ENCODE measurements at places on chromosomes 1 and 21.
A peak's percentile ranks its signal among the peaks of the same experiment; 100 is the strongest.

DNA sequence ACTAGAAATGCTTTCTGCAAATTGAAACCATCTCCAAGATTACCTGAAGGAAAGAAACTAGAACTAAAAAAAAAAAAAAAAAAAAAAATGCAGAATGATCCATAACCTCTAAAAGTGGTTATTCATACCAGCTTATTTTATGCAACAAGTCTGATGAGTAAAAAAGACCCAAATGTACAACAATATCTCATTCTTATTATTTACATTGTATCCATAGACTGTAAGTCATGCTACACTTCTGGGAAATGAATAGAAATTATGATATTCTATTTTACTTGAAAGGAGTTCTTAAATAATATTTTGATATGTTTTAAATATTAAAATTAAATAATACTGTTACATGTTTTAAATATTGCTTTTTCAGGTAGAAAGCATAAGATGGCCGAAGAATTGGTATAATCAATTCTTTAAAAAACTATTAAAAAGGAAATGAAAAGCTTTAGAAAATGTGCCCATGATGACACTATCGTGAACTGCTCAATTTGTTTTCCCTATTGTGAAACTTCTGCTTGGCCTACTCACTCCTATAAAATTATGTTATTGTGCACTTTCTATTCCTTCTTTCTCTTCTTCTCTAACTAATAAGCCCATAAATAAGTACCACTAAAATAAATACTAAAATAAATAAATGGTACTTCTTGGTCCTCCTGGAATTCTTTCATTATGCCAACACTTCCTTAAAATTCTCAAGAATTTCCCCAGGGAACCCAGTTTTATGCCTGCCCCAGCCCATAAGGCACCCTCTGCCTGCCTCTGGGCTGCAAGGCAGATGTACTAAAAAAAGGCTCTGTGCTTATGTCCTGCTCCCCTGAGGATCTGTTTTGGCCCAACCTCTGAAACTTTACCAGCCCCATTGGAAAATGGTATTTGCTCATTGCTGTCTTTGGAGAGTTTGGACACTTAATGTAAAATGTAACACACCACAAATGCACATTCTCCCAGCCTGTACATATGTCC, 18.1 kb downstream of the SAMSN1 start:
- DNase-seq, result no peak

DNA sequence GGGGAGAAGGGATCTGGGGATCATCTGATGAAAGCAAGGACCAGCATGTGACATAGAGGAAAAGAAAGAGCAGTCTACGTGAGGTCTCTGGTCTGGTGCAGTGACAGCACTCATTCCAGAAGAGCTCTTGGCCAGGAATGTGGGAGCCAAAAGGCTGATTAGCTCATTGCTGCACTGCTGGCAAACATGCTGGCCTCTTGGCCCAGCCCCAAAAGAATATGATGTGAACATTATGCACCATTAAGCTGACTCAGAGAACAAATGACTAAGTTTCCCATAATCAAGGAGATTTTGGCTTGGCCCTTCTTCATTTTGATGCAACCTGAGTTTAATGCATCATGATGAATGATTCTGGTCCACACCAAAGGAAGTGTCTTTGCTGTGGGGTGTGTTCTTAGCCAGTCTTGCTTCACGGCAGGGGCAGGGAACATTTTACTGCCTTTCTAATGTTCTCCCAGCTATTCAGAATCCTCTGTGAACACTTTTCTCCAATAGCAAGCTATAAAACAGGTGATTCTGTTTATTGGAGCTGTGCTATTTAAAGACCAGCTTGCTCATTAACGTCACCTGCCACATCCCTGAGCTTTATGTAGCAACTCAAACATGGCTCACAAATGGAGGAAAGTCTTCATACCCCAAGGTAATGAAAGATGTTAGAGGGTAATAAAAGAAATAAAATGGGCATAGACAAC, 55.1 kb downstream of the PCBP3 start:
- DNase-seq, result no peak

- no peak for DNase-seq
These were observed 1237.8 kb downstream of the NCAM2 start for GRCh38 chr21:22235866-22236590.

GRCh38 chr21:42095581-42095980, 24.5 kb downstream of the UMODL1 start:
- no peak for DNase-seq

DNA sequence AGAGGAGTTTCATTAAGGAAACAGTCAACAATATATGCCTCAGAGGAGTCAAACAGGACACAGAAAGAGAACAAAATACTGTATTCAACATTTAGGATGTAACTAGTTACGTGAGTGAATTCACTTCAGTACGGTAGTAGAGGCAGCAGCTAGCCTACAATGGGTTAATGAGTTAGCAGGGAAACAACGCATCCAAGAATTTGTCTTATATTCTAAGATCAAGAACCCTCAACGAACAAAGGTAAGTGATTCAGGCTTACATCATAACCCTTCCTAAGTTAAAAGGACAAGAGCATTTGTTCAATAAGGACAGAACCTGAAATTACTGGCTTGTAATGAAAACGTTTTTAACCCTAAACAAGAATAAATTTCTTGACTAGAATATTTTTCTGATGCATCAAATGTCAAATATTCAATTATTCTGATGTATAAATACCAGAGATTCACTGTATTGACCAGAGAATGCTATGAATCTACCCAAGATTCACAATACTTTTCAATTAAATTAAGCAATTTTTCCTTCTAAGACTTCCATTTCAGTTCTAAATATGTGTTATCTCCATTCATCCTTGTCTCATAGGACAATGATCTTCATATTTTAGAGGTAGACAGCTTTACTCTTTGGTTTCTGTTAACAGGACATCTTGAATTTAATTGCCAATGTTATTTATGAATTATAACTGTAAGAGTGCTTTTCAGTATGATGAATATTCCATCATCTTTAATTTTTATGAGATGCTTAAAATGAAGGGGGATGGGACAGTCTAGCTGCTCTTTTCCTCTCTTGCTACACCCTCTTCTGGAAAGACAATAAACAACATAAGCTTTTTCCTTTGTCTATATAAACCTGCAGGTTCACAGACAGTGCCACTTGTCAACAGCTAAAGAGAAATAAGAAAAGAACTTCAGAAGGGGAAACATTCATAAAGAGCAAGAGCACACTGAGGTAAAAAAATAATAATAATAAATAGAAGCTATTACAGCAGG, 209.5 kb downstream of the SMYD3 start:
- DNase-seq, result no peak

- no peak for DNase-seq
These were observed 401.2 kb upstream of the PROX1 start for GRCh38 chr1:213586587-213586972.

DNA sequence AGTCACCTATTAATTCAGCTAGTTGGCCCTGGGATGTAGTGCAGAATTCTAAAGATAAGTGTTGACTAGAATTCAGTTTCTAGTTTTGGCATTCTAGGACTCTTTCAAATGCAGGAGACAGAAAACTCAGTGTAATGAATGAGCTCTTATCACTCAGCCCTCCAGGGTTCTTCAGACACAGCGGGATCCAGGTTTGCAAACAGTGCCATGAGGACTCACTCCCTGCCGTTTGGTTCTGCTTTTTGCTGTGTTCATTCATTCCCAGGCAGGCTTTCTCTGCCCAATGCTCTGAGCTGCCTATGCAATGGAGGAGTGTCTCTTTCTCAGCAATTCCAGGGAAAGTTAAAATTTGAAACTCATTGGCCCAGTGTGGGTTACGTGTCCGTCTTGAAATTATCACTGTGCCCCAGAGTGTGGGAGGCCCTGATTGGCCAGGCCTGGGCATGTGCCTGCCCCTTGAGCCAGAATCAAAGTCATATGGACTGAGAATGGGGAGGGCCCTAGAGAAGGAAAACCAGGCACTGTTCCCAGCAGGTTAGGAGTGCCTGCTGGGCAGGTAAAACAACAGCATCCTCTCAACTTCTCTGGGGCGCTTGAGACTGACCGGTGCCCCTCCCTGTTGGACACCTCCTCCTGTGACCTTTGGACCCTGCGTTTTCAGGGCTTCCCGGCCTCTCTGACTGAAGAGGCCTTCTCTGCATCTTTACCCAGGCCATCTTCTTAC, 43.4 kb downstream of the TMEM51 start:
- no peak for DNase-seq

- no peak for DNase-seq
These were observed 45.1 kb downstream of the ZBTB18 start for GRCh38 chr1:244096066-244096610.

DNA sequence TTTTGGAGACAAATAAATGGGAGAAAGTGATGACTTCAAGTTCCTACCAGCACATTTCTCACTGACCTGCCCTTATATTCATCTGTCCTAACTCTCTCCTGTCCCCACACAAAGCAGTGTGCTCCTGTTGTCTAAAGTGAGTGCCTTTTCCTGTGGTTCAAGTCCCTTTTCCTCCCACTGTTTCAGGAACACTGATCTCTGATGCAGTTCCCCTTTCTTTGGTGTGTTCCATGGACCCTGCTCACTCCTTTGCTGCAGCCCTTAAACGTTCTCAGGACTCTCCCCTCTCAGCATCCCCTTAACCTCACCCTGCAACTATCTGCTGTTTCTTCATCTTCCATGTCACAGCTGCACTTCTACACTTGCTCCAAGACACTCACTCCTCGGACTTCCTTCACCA, 195.8 kb upstream of the ETV3 start:
- DNase-seq, result no peak

- peak; percentile 19 for DNase-seq
These were observed 1.6 kb downstream of the TENT5C start for GRCh38 chr1:117607471-117607870.

- DNase-seq, result no peak
These were observed 149.9 kb upstream of the C1orf105 start for GRCh38 chr1:172270605-172271004.

- DNase-seq, result no peak
These were observed 923 bp downstream of the CAP1 start for GRCh38 chr1:40041466-40041838.

GRCh38 chr1:44842862-44843655, at the start of gene PTCH2:
TSS of gene PTCH2 (minus strand) at chr1:44843253. CDS start at chr1:44842932, 321 bp downstream.
- no peak for DNase-seq

GRCh38 chr1:210394281-210394821, 65.6 kb downstream of the HHAT start:
- no peak for DNase-seq

GRCh38 chr1:67190410-67190809, 24.2 kb downstream of the IL23R start:
- DNase-seq, result no peak

DNA sequence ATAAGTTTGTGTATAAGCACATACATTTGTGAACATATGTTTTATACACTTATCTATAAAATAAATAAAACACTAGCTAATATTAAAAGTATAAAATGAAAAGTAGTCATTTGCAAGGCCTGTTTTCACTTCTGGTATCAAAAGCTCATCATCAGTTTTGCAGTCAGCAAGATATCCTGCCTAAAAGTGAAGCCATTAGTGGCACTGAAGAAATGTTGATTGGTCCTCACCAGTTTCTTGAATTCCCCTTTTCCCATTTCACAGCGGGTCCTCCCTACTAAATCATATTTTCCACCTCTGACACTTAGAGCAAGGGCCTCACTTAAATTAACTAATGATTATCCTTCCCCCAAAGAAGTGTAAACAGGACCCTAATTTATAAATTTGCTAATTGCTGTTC, 6.7 kb downstream of the TBX15 start:
- no peak for DNase-seq

DNA sequence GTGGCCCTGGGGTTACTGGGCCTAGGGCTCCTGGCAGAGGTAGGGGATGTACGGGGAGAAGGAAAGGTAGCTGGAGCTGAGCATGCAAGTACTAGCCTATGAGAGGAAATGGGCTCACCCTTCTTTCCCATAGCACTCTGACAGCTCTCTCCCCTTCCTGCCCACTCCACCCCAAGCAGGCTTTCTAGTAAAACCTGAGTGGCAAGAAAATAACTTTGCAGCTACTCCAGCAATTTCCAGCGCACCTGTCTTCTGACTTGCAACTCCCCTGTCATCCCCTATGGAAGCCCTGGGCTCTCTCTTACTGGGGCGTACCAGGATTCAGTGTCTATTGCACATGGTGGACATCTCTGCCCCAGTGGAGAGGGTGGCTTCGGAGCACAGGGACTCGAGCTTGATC, 6.7 kb upstream of the IVL start:
- DNase-seq, result no peak

- no peak for DNase-seq
These were observed 796.3 kb downstream of the BRINP3 start for GRCh38 chr1:189681252-189681919.

GRCh38 chr1:105865546-105865945, 1190.9 kb upstream of the PRMT6 start:
- no peak for DNase-seq

GRCh38 chr1:41448821-41449220, 35.7 kb downstream of the EDN2 start:
- no peak for DNase-seq

- no peak for DNase-seq
These were observed 3.1 kb downstream of the TACSTD2 start for GRCh38 chr1:58573705-58574591.

GRCh38 chr1:91798740-91799139, 87.2 kb downstream of the TGFBR3 start:
- no peak for DNase-seq

DNA sequence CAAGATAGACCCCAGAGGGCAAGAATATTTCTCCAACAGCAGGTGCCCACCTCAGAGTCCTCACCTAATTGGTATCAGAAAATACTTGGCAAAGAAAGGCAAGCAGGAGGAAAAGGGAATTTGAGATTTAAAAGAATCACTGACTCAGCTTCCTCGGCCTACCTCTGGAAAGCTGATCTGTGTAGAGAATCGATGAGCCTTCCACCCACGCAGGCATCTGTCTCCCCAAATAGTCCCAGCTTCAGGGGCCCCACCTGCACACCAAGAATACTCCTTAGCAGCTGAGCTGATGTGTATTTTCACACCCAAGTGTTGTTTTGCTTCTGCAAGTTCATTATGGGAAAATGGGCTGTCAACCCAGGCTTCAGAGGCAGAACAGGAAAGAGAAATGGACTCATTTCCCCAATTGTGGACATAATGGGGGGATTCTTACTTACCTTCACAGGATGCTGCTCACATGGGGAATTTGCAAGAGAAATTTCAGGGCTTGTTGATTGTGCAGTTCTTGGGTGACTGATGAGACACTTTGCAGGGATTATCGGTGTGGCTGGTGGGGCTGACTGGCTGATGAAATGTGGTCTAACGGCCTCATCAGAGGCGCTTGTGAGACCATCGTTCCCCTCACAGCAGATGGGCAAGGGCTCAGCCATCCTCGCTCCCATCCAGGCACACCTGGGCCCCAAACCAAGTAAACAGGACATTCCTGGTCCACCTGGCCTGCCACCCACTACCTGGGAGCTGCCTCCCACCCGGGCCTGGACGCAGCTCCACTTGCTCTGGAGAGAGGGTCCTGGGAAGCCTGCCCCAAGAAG, 436.3 kb downstream of the PTPRU start:
- no peak for DNase-seq

DNA sequence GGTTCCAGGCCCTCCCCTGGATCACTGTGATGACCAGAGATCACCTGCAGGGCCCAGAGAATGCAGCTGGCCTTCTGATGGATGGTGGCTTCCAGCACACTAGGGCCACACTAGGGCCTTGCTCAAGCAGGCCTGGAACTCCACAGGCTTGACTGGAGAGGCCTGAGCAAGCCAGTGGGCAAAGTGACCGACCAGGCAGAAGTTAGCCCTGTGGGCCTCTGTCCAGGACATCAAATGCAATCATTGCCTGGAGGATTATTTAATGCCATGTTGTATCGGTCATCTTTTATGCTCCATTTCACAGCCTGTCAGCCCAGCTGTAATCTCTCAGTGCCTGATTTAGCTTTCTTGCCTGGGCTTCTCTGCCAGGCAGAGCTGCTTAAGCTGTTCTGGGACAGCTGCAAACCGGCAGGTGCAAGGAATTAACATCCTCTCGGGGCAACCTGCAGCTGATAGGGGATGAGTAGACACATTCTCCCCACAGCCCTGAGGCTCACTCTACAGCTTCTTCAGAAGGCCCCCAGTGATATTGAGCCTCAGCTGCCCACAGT, 17.7 kb downstream of the NENF start:
- no peak for DNase-seq
